ENCODE measurements at places on chromosomes 5 and 9.

DNA sequence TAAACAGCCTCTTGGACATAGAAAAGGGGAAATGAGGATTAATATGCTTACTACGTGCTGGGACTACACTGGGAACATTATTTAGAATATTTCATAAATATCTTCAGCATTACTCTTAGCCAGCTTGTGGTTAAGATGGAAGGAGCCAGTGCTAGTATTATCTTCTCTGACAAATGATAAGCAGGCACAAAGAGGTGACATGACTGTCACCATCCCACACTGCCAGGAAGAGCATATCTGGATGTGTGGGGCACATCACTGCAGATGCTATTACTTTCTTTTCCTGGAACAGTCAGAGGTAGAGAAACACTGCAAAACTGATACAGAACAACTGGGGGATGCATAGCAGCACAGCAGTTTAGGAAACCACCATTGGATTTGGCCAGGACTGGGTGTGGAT is 281.0 kb upstream of the TNC start:
- DNase-seq: no peak

- DNase-seq: no peak
Observed at GRCh38 chr9:83557771-83558170, 19.6 kb upstream of the FRMD3 start.

DNA sequence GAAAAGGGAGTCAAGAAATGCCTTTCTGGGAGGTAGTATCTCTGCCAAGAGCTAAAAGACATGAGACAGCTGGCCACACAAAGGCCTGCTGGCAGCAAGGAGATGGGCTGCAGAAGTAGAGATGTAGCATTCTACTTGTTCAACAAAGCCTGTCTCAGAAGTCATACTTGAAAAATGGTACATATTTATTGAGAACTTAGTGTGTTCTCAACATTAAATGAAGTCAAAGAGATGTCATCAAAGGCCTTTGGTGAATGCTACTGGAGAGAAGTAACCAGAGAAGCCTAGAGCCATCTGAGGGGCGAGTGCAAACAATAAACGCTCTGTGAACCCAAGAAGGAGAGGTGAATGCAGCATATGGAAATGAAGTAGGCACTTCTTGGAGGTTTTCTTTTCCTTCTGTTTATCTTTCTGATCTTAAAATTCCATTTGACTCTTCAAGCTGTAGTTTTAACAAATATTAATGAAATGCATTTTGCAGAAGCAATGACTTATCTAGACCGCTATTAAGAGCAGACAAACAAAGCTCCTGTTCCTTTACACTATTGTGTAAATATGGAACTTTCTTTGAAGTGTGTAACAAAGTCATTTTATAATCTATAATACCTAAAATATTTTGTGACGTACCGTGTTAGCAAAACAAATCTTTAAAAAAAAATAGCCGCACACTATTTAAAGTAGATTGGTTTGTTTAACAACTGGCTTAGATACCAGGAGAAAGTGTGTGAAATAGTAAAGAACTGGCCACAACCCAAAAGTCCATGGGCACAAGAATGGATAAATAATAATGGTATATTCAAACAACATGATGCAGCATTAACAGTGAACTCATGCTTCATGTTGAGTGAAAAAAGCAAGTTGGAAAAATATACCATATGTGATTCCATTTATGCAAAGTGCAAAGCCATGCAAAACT is 70.2 kb downstream of the ZNF608 start:
- DNase-seq: no peak

DNA sequence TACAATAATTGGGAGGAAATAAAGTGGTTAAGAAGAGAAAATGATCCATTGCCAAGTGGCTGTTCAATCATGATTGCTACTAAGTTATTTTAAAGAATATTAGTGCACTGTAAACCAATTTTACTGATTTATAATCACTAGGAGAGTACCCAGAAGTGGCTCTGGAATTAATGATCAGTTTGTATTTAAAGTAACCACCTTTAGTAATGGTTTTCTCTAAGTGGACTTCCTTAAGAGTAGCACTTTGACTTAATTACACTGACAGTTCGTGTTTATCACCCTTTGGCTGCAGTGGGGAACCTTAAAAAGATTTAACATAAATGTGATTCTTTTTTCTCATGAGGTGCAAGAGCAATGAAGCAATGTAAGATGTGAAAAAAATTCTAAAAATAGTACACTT is 310.8 kb downstream of the CDH12 start:
- no peak for DNase-seq

DNA sequence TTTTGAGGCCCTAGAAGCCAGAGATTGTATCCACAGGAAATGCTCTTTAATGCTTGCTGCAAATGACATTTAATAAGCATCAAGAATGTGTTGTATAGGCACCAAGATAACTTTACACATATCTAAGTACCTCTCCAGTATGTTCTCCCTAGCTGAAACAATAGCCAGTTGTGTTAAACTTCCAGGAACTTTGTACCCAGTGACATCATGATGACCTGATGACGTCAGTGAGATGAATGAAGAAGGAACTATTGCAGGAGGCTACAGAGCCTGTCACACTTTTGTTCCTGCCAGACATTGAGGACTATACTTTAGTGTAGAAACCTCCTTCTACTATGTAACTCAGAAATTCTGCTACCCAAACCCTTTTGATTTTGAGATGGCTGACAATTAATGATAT is 129.8 kb downstream of the CD180 start:
- no peak for DNase-seq

DNA sequence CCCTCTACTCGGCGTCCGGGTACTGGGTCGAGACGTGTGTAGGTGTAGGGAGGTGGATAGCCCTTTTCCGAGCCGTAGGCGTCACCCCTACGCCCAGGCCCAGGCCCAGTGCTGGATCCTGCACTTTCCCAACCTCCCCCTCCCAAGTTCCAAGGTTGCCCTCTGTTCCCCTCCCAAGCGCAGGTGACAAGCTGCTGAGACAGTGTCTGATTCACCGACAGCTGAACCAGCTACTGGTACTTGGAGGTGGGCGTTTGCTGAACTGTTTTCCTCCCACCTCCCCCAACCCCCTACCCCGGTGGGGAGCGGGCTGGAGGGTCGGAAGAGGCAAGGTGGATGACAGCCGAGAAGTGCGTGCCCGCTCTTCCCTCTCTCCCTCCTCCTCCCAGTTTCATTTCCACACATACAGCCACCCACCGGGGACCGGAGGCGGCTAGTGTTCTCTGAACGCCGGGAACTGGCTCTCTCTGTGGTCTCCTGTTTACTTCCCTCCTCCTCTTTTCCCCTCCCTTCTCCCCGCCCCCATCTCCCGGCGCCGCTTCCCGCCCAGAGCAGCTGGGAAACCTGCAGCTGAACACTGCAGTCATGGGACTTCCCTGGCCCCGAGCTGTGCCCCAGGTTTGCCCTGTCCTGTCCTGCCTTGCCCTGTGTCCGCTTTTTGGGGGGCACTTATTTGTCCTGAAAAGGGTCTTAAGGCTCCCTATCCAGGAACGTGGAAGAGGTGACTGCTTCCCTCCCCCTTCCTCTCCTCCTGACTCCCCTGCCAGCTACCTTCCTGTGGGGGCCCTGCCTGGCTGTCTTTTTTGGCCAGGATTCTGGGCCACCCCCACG is 6.2 kb upstream of the KLF9 start:
- DNase-seq: no peak

DNA sequence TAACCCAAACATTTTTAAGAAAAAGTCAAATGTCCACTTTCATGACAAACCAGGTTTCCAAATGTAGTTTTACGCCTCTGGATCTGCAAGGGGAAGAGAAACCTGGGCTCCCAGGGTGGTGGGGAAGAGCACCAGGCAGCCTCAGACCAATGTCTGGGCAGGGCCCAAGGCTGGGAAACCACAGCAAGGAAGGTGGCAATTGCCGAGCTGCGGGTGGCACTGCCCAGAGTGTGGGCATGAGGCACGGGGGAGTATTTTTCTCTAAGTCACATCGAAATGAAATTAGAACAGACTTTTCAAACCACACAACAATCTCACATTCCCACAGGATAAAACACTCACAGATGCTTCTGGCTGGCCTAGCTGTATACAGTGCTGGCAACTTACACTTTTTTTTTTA is 32.6 kb upstream of the RASGEF1C start:
- DNase-seq: no peak

- DNase-seq: no peak
Observed at GRCh38 chr5:38723426-38723825, 122.4 kb upstream of the OSMR start.

GRCh38 chr9:91239367-91240111 is 122.2 kb downstream of the AUH start:
- DNase-seq: no peak

DNA sequence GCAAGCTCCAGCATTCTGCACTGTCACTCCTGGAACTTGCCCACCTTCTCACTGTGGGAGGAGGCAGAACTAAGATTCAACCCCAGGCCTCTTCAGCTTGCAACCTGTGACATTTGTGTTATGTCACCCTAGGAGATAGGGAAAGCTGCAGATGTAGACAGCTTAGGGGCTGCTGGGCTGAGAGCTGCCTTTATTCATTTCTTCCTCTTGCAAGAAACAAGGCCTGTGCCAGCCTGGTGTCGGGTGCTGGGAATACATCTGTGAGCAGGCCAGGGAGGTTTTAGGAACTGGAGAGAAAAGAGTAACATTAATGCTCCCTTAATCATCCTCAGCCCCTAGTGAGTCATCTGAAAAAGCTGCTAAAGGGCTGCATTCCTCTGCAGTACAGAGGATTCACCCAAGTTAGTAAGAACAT is 101.8 kb downstream of the FGF18 start:
- no peak for DNase-seq

DNA sequence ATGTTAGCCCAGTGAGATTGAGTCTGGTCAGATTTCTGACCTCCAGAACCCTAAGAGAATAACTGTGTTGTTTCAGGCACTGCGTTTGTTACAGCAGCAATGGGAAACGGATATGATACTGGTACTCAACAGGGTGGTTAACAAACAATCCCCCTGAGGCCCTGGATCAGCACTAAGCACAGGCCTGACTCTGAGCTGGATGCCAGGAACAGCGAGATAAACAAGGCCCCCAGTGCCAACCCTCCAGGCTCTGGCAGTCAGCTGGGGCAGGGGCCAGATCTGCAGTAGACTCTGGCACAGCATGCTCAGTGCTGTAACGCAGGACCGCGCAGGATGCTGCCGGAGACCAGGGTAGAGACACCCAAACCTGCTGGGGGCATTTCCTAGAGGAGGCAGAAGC is 22.1 kb downstream of the CPLX2 start:
- DNase-seq: no peak

- no peak for DNase-seq
Observed at GRCh38 chr9:137157618-137158415, 12.0 kb downstream of the LRRC26 start.

DNA sequence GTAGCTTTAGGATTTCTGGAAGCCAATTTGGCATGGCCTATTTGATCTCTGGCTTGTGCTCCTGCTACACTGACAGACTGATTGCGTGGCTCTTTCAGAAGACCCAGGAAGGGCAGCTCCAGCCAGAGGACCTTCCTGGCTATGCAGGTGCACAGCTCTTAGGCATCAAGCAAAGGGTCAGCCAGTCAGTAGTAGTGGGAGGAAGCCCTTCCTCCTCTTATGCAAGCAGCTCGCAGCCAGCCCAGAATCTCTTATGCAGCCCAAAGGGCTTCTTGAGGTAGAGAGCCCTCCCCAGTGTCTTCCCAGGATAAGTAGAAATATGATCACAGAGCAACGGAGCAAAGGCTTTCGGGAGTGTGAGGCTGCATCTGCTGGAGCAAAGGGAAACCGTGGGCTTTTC is 43.2 kb downstream of the SLC36A1 start:
- no peak for DNase-seq

GRCh38 chr5:111706345-111706744 is 50.6 kb downstream of the NREP start:
- no peak for DNase-seq

DNA sequence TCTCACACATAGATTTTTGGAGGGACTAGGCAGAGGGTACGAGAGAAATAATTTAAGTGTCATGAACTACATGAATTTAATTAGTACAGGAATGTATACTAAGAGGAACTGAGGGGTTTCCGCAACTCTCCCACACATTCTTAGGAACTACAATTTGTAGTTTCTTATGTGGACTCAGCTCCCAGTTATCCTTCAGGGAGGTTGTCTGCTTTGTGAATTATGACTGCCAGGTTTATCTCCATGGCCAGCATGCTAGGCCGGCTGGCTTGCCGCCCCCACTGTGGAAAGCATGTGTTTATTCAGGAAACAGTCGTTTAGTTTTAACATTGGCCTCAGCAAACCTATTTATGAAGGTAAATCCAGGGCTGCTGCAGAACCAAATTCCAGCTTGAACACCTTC is 415.0 kb downstream of the KCTD16 start:
- DNase-seq: no peak

GRCh38 chr5:1642621-1643061 is 118.9 kb upstream of the LPCAT1 start:
- DNase-seq: no peak

- DNase-seq: no peak
Observed at GRCh38 chr5:122129306-122129705, at the start of gene ZNF474. ZNF474 (plus strand) TSS chr5:122129546; CDS start chr5:122151991, 22,445 bp downstream.

DNA sequence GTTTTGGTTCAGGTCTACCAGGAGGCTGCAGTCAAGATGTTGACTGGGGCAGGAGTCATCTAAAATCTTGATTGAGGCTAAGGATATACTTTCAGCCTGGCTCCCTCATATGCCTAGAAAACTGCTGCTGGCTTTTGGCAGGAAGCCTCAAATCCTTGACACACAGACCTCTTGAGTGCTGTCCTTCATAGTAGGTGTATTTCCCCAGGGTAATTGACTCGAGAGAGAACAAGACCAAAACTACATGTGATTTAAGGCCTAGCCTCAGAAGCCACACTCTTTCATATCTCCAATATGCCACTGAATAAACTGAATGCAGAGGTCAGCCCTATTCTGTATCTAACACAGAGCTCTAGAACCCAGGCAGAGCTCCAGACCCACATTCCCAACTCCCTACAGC is 402.3 kb upstream of the ADAMTS16 start:
- DNase-seq: no peak

DNA sequence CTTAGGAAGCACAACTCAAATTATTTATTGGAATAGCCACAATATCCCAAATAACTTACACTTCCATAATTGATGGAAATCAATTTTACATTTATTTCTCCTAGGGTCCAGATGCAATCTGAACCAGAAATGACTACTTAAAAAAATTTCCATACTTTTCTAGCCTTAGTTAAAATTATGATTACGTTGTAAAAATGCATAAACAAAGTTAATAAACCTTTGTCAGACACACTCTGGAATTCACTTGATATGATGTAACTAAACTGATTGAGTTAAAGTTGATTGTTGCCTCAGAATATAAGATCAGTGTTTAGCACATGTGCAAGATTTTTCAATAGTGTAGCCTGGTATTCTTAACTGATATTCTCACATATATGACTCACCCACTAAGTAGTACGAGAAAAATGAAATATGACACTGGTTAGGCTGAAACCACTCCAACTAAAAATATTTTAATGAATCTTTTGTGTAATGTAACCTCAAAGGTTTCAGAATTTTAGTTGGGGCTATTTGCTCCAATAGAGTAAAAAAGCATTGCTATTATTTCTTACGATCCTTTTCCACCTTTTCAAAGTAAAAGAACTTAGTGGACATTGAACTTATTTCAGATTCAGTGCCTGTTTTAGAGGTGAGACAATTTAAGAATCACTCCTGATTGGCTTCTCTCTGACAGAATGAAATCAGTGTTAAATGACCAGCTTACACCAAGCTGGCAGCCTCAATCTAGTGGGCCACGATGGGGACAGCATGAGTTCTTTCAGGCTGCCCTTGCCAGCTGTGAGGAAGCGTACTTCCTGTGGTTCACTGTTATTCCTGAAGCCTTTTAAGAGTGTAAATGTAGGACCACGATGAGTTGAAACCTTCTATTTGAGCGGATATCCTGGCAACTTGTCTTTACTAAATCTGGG is 277.2 kb upstream of the CDH9 start:
- no peak for DNase-seq

GRCh38 chr9:91972076-91972626 is 22.1 kb upstream of the ROR2 start:
- no peak for DNase-seq

All from T-helper 17 cell (primary cell).